GM23248 (cell line): ENCODE measurements at places on chromosomes 6 and 20. TPM values are rescaled to one million over a fixed set of nuclear protein-coding genes. Genes with fewer than 3 reads are reported as not detected.

DNA sequence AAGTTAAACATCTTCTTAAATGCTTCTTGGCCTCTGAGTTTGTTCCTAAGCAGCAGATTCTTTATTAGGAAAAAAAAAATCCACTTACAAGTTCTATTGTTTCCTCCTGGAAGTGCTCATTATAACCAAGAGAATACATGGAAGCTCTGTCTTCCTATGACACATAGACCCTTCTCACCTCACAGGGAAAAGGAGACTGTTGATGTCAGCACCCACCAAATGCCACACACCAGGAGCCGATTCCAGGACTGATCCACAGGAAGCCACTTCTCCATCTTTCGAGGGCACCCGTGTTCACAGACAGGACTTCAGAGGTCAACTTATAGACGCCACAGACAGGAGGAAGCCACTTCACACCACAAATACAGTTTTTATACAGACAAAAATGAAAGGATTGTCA, 13.4 kb upstream of the BNIP5 start:
- H3K27me3 ChIP-seq = no peaks in the 10 kb centered on the region
- no peaks in the 10 kb centered on the region for H3K36me3 ChIP-seq
- H3K4me3 ChIP-seq = no peak overlapping the region
- H3K27ac ChIP-seq = peak overlapping the region; percentile 77; the same call in 1 of the 2 replicates

DNA sequence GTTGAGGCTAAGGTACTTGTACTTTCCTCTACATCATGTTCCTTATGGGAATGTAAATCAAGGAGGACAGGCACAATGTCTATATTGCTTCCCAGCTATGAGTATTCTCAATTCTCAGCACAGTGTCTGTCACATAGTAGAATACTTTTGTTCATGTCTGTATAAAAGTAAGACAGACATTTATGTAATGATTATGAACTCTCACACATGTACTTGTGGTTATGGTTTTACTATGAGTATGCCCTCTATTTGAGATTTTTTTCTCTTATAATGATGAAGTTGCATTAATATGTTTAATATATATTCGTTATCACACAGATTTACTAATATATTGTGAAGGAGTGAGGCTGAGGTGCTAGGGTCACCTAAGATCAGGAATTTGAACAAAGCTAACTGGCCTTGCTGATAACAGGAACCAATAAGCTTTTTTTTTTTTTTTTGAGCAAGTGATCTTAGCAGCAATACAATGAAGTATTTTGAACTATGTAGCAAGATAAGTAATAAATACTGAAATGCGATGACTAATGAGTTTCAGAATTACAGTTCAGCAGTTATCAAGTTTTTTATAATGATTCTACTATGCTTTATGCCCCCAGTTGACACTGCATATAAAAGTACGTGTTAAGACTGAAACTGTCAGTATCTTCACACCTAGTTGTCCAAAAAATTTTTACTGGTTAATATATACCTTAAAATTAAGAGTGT, 623.1 kb downstream of the HTR1B start:
- H3K36me3 ChIP-seq = no peaks in the 10 kb centered on the region
- DNase-seq = no peak
- H3K4me1 ChIP-seq = no peaks in the 10 kb centered on the region
- no peak overlapping the region for H3K27ac ChIP-seq
- H3K27me3 ChIP-seq = no peaks in the 10 kb centered on the region

DNA sequence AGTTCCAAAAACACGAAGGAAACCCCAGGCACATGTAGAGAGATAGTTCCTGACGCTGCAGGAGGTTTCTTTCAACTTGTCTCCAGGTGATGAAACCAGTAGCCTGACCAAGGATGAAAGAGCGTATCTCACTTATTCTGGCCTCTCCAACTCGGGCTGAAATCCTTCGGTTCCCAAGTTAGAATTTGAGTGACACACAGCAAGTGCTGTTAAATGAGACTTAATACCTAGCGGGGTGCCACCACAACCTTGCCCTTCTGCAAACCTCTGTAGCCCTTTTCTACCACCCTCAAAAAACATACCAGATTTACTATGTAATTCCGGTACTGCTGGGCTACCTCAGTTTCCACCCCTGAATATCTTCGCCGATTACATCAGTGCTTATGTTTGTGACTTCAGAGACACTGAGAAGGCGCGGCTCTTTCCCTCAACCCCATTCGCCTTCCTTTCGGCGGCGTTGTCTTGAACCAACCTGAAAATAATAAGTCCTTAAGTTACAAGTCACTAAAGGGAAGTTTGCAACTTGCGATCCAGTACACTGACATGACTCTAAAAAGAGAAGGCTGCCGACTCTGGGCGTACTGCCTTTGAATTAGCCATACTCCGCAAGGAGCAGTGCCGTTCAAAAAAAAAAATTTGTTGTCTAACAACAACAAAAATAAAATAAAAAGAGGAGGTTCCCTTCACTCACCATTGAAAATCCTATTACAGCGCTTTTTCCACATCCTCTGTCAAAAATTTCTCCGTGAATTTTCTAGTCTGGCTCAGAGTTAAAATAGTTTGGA, 194.9 kb upstream of the ZNF184 start:
- peaks cover 3% of the 10 kb centered on the region; the same call in 1 of the 2 replicates for H3K4me1 ChIP-seq
- 0 out of 2 replicates have a peak, but pooled peaks cover 11% of the 10 kb centered on the region for H3K27me3 ChIP-seq
- H3K36me3 ChIP-seq = no peaks in the 10 kb centered on the region
- peak; percentile 48 for DNase-seq
- H3K4me3 ChIP-seq = peak overlapping the region; percentile 68
- no peak overlapping the region for H3K27ac ChIP-seq

NRSN2 gene
- 58.8 and 76.8 TPM in 2 replicates for total RNA-seq

GRCh38 chr6:94588301-94588700, 989.0 kb upstream of the MANEA start:
- no peak overlapping the region for H3K4me3 ChIP-seq
- no peak overlapping the region for H3K27ac ChIP-seq
- H3K4me1 ChIP-seq = no peaks in the 10 kb centered on the region
- DNase-seq = no peak

BPIFA1 gene
- total RNA-seq = not detected in 2 replicates

DNA sequence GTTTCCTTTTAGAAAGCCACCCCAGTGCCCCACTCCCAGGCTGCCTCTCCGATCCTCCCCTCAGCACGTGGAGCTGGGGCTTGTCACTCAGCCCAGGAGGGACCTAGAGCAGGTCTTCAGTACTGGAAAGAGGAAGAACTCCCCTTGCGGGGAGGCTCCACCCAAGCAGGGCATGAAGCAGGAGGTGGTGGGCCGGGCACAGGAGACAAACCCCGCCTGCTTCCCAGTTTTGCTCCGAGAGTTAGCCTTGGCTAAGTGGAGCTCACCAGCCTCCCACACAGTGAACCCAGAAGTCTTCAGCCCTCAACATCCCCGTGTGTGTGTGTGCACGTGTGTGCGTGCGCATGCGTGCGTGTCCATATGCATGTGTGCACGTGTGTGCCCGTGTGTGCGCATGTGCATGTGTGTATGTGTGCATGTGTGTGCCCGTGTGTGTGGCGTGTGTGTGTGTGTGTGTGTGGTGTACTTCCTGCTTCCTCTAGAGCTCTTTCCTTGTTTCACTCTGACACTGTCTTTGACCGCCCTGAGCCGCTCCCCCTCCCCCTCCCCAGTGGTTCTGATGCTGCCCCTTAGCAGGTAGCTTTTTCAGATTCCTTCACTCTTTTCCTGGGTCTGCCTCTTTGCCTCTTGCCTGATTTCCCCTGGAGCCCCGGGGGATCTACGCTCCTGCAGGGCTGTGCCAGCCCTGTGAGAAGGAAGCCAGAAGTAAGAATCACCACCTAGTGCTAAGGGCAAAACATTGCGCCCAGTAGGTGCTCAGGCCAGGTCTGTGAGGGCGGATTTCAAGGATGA, 239.8 kb downstream of the CDC5L start:
- H3K27ac ChIP-seq = no peak overlapping the region
- no peaks in the 10 kb centered on the region for H3K4me1 ChIP-seq
- DNase-seq = no peak
- H3K4me3 ChIP-seq = no peak overlapping the region

BPIFB1 gene
- total RNA-seq = not detected in 2 replicates

RWDD1 gene
- total RNA-seq = 37.7 and 46.0 TPM in 2 replicates

GRCh38 chr6:11814106-11814505, 35.5 kb upstream of the ADTRP start:
- no peaks in the 10 kb centered on the region for H3K36me3 ChIP-seq
- H3K4me1 ChIP-seq = peaks cover 34% of the 10 kb centered on the region
- no peak for DNase-seq
- H3K27ac ChIP-seq = no peak overlapping the region
- no peaks in the 10 kb centered on the region for H3K27me3 ChIP-seq
- H3K4me3 ChIP-seq = no peak overlapping the region
